ENCODE measurements at places on chromosomes 1 and 21.
A peak's percentile ranks its signal among the peaks of the same experiment; 100 is the strongest.

- DNase-seq, result no peak
Measured at GRCh38 chr1:244265507-244265906, 186.2 kb downstream of the ADSS2 start.

- DNase-seq, result no peak
Measured at GRCh38 chr1:225406976-225407725, 20.7 kb downstream of the LBR start.

DNA sequence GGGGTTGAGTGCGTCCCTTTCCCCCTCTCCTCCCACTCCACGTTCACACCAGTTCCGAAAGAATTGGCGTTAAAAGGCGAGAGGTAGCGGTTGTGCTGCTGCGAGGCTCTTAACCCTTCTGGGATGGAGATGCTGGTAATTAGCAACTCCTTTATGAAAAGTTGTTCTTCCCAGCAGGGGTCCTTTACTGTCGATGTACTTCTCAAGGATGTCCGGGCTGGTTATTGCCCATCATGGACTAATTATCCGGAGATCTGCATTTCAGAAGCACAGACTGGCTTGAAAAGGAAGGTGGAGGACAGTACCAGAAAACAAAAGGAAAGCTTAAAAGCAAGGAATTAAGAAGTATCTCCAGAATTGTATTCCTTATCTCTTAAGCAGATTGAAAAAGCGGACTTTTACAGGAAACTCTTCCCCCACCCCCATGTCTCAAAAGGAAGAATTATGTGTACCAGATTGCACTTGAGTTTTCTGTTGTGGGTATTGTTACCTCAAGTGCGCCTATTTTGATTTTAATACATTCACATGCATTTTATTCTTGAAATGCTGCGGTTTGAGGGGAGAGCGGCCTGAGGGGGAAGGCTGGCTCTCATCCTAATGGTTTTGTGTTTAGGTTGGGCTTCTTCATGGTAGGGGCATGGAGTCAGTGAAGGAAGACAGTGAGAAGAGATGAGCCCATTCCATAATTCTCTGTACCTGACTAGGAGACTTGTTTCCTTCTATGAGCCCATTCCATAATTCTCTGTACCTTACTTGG, 1.5 kb downstream of the AK4 start:
- no peak for DNase-seq

- DNase-seq, result no peak
Measured at GRCh38 chr1:15570861-15571260, 14.0 kb downstream of the AGMAT start.

DNA sequence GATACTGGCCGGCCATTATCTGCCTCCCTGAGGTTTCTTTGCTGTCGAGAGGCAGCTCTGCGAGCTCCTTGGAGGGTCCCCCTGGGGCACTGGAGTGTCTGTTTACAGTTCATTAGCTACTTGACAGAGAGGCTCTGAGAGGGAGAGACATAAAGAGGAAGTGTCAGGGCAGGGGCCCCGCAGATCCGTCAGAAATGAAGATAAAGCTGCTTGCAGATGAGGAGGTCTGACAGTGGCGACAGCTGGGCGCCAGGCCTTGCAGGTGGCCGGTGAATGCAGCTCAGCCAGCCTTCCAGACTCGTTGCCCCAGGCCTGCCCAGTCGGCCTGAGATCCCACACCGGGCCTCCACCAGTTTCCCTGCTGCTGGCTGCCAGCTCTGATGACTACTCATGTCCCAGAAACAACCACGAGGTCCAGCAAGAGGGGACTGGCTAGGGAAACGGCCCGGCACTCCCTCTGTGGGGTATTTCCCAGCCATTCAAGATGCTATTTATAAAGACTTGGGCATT, 84.7 kb downstream of the DISP3 start:
- no peak for DNase-seq

DNA sequence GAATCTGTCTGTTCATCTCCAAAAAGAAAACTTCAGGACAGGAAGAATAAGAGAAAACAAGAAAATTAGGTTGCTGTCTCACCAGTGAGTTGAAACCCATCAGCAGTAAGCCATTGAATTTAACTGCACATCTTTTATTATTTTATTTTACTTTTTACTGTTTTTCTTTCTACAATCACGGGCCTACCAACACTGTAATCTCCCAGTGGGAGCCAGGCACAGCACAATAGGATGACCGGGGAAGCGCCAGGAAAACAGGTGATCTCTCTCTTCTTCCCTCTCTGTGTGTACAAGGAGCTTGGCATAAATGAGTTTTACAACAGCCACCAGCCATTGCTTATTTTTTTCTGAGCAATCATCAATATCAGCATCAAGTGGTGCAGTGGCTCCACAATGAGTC, 113.1 kb upstream of the ESRRG start:
- no peak for DNase-seq

DNA sequence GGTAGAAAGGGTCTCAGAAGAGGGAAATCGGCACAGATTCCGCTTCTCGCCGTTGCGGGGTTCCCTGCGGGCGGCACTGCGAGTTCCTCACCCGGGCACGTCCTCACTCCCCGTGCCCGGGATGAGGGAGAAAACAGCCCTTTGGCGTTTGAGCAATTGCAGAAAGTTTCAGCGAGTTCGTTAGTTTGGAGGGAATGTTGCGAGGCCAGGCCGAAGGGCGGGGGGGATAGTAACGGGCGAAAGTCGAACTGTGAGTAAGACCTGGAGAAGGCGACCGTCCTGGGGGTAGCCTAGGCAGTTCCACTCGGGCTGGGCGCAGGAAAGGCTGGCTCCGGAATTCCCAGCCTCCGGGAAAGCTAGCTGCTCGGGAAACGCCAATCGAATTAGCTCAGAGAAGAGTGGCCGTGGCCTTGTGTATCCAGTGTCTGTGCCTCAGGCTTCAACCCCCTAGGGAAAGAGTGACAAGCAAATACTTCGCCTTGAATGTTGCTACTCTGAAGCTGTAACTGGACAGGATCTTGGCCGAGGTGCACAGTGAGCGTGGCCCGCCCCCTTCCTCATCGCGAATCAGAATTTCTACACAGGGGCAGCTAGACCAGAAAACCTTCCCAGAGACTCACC, 787 bp downstream of the PTGFR start:
- DNase-seq, result no peak

- DNase-seq, result no peak
Measured at GRCh38 chr1:244155661-244156060, 104.6 kb downstream of the ZBTB18 start.

- no peak for DNase-seq
Measured at GRCh38 chr1:178360421-178360820, 136.3 kb downstream of the CLEC20A start.

GRCh38 chr1:170510163-170510562, 21.8 kb upstream of the GORAB start:
- no peak for DNase-seq

- no peak for DNase-seq
Measured at GRCh38 chr1:195105773-195106172, 1502.5 kb downstream of the KCNT2 start.

DNA sequence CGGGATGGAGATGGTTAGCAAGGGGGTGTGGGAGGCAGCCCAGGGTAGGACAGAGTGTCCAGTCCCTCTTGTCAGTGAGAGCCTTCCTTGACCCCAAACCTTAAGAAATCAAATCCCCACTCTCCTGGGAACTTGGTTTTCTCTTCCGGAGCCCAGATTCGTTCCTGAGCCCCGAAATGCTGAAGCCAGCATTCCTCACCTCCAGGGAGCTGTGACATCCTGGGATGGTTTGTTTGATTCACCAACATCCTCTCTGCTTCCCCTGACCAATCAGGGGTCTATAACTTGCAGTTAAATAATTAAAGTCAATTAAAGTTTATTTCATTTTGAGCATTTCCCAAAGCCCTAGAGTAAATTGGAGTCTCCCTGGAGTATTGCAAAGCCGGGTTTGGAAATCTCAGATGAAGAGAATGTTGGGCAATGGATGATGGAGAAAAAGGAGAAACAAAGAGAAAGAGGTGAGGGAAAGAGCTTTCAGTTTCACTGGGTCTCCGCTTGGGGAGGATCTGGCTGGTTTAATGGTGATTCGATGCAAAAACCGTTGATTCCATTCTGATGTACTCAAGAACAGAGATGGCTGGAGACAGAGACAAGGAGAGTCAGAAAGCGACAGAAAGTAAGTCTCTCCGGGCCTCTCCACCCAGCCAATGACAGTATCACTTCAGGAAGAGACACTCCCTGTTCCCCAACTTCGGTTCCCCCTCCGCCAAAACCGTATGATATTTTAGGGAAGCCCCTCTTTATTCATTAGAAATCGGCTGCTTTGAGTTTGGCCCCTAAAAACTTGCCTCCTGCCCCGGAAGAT, 12.8 kb upstream of the ALX3 start:
- DNase-seq, result no peak

DNA sequence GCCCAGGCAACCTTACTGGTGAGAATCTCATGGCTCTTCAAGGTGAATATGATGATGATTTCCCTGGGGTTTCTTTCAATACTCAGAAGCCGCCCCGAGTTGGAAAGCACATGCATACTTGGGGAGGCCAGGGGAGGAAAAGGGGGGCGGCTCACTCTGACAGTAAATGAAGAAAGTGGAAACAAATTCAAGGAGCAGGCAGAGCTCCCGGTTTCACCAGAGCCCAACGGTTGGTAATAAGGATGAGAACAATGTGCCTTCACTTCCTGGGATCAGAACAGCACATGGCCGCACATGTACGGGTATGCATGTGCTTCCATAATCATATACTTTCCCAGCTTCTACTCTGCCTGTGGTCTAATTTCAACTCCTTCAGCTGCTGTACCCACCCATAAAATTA, 3.8 kb upstream of the ARHGEF2 start:
- DNase-seq, result no peak

- peak; percentile 52 for DNase-seq
Measured at GRCh38 chr1:78649628-78650027, at the start of gene IFI44. IFI44 (plus strand) TSS chr1:78649831; CDS start chr1:78650196, 365 bp downstream.

DNA sequence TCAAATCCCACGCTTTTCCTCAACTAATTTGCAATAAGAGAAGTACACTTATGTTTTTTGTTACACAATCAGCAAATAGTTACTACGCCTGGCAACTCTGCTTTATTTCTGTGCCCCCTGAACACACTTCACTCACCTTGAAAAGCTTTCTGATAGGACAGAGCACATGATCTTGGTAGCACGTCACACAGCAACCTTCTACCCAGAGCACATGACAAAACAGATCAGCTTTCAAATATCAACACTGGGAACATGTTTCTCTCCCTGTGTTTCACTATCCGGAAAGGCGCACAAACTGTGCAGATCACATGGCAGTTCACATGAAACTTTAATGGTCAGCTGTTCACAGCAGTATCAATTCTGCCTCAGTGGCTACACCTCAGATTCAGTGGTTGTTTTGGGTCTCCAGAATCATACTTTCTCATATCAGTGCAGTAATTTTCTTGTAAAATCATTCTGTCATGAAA, 2.2 kb downstream of the SLC19A2 start:
- no peak for DNase-seq

GRCh38 chr1:185271921-185272320, 45.1 kb downstream of the IVNS1ABP start:
- no peak for DNase-seq

DNA sequence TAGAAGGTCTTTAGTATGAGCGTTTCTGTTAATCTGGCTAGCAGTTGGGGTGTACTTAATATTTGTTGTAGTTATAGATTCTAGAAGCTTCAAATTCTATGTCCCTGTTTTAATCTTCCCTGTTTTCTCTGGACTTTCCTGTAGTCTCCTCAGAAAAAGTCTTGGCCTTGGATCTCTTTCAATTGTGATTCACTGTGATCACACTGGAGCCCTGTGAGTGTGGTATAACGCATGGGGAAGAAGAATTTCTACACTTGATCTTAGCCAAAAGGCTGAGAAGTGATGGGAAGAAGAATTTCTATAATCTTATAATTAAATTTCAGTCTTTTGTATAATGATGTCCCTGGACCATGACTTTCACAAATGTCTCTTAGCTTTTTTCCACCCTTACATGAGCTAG, 36.7 kb upstream of the COP1 start:
- no peak for DNase-seq

DNA sequence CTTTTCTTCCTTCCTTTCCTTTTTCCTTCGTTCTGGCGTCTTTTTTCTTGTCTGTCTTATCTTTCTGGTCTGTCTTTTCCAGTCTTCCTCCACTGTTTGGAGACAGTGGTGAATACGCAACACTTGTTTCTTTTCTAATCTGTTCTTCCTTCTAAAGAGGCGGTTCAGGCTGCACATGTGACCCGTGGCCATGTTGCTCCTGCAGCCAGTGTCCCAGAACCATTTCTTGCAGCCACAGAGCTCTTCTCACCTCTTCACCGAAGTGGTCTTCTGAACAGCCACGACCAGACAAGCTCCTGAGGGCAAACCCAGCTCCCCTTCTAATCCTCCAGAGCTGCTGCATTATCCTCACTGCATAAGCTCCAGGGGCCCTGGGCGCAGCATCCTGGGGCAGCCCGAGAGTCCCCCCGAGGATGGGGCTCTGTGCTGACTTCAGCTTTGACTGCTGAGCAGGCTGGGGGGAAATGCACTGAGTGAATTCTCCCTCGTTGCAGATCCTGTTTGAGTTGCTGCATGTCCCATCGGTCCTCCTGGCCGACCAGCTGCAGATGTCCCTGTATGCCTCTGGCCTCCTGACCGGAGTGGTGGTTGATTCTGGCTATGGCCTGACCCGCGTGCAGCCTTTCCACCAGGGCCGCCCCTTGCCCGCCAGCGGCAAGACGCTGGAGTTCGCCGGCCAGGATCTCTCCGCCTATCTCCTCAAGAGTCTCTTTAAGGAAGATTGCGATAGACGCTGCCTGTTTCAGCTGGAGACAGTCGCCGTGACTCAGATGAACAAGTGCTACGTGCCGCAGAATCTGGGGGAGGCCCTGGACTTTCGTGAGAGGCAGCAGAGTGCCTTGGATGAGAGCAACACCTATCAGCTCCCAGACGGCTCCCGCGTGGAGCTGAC, 70.4 kb downstream of the ACTL8 start:
- DNase-seq, result no peak

DNA sequence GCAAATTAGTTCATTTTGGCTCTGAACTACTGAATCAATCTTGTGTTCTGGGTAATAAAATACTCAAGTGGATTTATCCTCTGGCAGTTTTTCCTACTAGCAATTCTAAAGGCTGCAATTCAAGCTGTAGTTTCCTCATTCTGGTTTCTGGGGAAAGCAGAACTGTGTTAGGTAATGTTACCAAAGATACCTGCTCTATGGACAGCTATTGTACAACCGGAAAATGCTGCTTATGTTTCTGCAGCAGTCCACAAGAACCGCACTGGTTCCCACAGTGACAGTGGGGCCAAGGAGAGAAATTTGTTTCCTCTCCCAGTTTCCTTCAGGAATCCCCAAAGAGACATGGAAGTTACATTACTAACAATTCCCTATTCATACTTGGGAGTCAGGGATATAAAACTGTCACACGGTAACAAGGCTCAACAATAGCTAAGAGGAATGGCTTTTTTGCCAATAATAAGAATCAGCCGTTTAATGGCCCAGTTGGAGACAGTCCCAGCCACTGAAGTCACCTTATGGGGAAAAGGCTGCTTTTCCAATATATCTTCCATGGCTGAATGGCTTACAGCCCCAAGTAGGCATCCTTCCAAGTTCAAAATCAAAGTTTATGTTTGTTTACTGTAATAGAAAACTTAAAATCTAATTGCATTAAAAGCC, 52.6 kb downstream of the PCNX2 start:
- DNase-seq, result no peak

- no peak for DNase-seq
Measured at GRCh38 chr1:164320790-164321731, 237.9 kb upstream of the PBX1 start.

Measured in stimulated activated CD8-positive, alpha-beta memory T cell treated with anti-CD3 and anti-CD28 coated beads, Interleukin-4, amount 100 ng/mL, for 4 hours (primary cell).